ENCODE measurements at places on chromosomes 2 and 18.

DNA sequence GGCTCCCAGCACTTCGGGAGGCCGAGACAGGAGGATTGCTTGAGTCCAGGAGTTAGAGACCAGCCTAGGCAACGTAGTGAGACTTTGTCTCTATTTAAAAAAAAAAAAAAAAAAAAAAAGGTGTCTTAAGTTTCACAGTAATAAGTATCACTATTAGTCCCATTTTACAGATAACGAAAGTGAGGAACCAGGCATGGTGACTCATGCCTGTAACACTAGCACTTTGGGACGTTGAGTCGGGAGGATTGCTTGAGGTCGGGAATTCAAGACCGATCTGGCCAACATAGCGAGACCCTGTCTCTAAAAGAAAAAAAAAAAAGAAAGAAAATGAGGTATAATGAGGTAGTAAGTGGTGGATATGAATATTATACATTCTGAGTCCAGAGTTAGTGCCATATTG lies 2.5 kb downstream of the KCNJ13 start:
- no peak overlapping the region for H3K4me3 ChIP-seq
- no peak for DNase-seq
- no peaks in the 10 kb centered on the region for H3K4me1 ChIP-seq

GRCh38 chr2:120301284-120301683 lies 44.7 kb upstream of the INHBB start:
- peaks cover 8% of the 10 kb centered on the region for H3K27me3 ChIP-seq
- no peak for DNase-seq
- H3K27ac ChIP-seq = no peak overlapping the region
- H3K4me1 ChIP-seq = peaks cover 9% of the 10 kb centered on the region
- H3K36me3 ChIP-seq = peaks cover 4% of the 10 kb centered on the region

DNA sequence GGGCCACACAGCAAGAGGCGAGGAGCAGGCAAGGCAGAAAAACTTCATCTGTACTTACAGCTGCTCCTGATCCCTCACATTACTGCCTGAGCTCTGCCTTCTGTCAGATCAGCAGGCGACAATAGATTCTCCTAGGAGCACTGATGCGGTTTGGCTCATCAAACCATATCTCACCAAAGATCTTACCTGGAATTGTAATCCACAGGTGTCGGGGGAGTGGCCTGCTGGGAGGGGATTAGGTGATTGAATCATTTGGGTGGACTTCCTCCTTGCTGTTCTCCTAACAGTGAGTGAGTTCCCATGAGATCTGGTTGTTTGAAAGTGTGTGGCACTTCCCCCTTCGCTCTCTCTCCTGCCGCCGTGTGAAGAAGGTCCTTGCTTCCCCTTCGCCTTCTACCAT lies 647.3 kb downstream of the SOCS6 start:
- no peaks in the 10 kb centered on the region for H3K27me3 ChIP-seq
- H3K36me3 ChIP-seq = no peaks in the 10 kb centered on the region
- no peak for DNase-seq

GRCh38 chr2:62504657-62505056 lies 1.3 kb downstream of the TMEM17 start:
- H3K27me3 ChIP-seq = no peaks in the 10 kb centered on the region
- H3K4me3 ChIP-seq = no peak overlapping the region
- H3K36me3 ChIP-seq = no peaks in the 10 kb centered on the region
- no peak for DNase-seq
